Right renal pelvis (tissue), 4 donors: ENCODE measurements at places on chromosomes 7 and 10.

GRCh38 chr7:128954150-128954549, 16.4 kb downstream of the IRF5 start:
- no peak for DNase-seq

DNA sequence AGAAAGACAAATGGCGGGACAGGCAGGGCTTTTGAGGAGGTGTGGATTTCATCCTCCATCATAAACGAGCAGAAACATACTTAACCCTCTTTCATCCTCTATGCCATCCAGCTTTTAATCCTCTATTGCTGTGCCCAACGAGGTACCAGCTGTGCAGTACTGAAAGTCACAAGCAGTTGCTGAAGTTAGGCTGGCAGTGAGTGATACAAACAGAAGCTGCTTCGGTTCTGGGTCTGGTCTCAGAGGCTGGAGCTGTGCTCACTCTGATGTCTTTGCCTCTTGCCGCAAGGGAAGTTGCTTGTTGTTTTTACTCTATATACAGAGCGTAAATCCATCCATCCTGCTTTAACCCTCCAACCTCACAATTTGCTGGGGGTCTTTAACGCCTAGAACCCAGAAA, 235.2 kb downstream of the CELF2 start:
- no peak for DNase-seq

DNA sequence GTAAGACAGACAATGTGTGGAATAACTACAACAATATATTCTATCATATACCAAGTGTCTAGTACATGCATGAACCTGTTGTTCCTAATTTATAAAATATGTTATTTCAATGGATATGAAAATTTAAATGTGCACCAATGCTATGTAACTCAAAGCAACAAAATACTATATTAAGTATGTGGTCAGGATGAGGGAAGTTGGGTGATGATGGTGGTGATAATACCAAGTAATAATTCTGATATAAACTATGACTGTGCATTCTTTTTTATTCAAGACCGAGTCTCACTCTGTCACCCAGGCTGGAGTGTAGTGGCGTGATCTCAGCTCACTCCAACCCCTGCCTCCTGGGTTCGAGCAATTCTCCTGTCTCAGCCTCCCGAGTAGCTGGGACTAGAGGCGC, 2.1 kb upstream of the FRA10AC1 start:
- no peak for DNase-seq

- DNase-seq = no peak
These were observed 44.8 kb upstream of the CPXM2 start for GRCh38 chr10:123936426-123936825.
